ENCODE measurements at places on chromosomes 1 and 21.

GRCh38 chr1:167109125-167109524 is 15.2 kb downstream of the STYXL2 start:
- DNase-seq: no peak

- DNase-seq: no peak
Observed at GRCh38 chr1:182639330-182639729, 35.1 kb upstream of the RGS16 start.

GRCh38 chr1:10193288-10193687 is 17.1 kb upstream of the KIF1B start:
- DNase-seq: no peak

DNA sequence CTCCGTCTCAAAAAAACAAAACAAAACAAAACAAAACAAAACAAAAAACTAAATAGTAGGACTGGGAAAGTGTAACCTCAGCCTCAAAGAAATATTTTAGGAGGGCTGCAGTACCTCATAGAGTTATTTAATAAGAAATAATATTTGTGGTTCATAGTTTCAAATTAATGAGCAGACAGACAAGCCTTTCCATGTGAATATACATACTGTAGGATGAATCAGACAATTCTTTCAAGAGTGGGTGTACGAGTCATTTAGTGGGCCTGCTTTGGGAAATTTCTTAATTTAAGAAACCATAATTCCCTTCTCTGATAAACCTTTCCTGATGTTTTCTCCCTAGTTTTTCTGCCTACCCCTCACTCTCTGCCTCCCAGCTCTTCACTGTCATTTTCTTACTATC is 52.5 kb downstream of the CDC14A start:
- DNase-seq: no peak

DNA sequence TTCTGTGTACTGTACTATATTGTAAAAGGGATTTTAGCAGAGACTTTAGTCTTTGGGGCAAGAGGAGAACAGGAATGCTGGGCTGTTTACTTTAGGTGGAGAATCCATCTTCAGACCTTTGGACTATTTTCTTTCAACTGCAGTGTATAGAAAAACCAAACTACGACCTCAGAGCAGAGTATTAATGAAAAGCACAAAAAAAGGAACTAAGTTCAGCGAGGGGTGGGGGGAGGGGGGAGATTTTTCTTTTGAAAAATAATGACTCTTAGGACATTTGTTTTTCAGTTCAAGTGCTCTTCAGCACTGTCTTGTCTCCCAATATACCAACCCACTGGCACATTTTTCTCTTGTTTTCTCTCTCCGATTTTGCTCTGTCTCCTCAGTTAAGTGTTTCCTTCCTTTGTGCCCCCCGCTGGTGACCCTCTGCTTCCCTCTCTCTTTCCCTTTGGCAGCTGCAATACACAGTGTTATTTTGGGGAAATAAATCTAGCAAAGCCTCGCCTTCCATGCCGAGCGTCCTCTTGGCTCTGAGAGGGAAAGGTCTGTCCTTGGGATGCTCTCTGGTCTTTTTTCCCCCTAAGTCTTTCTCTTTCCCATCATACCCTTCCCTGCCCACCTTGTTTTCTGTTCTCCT is 44.8 kb downstream of the ACP6 start:
- DNase-seq: no peak

GRCh38 chr1:20666804-20667203 is 5.6 kb upstream of the DDOST start:
- DNase-seq: no peak
